Substantia nigra (tissue), 51 donors: ENCODE measurements at places on chromosomes 11 and 22.

DNA sequence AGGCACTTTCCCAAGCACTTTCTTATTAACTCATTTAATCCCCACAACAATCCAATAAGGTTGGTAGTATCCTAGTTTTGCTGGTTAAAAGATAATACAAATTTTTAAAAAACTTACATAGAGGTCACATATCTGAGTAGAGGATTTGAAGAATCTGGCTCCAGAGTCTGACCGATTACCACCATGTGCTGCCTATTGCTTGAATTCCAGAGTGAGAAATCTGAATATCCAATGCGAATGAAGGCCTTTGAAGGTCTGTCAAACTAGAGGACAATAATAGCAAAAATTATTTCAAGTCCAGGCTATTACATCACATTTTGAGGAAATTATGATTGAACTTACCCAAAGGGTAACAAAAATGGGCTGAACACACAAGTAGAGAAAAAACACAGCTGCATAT lies 77.8 kb upstream of the BIRC3 start:
- DNase-seq, result no peak

DNA sequence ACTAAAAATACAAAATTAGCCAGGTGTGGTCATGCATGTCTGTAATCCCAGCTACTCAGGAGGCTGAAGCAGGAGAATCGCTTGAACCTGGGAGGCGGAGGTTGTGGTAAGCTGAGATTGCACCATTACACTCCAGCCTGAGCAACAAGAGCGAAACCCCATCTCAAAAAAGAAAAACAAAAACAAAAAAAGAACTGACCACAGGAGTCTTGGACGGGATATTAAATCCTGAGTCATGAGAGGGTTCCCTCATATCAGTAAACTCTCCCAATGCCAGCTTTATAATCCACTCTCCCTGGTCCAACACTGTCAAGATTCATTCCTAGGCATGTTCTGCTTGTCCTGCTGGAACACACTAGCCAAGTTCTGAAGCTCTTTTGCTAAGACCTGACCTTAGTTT lies 61.5 kb upstream of the EP300 start:
- no peak for DNase-seq

GRCh38 chr22:35726398-35726797 lies 8.7 kb downstream of the APOL5 start:
- no peak for DNase-seq

- DNase-seq, result no peak
Measured at GRCh38 chr11:31160504-31161422, 208.8 kb downstream of the DCDC1 start.

- DNase-seq, result no peak
Measured at GRCh38 chr11:32388871-32389770, 46.2 kb downstream of the WT1 start.

DNA sequence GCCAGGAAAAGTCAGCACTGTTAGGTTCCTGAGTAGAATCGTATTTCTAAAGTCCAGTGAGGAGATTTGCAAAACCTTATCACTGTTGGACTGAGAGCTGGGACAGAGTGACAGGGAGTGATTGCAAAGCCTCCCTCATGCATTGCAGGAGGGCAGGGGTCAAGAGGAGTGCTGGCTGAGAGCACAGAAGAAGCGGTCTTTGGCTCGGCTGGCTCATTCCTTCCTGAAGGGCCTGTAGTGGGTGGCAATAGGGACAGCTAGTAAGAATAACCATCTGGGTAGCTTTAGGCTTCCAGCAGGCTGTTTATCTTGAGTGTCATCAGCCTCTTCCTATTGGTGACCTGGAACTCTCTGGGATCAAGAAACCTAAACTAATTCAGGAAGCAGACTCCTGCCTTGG lies 53.4 kb downstream of the CD44 start:
- DNase-seq, result no peak

- no peak for DNase-seq
Measured at GRCh38 chr11:33687733-33688479, 12.7 kb downstream of the C11orf91 start.

DNA sequence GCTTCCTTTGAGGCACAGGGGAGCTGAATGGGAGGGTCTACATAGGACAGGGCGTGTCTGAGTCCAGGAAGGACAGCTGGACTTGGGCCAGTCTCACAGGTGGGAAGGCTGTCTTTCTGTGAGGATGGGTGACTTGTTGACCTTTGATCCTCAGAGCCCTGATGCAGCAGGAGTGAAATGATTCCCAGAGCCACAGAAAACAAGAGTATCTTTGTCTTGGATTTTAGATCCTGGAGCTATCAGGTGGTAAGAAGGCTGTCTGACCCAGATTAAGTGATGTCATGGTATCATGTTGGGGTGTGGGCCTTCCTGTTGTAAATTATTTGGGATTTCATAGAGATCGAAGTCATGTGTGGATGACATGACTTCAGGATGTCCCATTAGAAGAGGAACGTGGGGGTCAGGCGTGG lies 15.0 kb downstream of the PTPRJ start:
- no peak for DNase-seq

GRCh38 chr11:133284156-133284555 lies 248.1 kb downstream of the OPCML start:
- DNase-seq, result no peak

DNA sequence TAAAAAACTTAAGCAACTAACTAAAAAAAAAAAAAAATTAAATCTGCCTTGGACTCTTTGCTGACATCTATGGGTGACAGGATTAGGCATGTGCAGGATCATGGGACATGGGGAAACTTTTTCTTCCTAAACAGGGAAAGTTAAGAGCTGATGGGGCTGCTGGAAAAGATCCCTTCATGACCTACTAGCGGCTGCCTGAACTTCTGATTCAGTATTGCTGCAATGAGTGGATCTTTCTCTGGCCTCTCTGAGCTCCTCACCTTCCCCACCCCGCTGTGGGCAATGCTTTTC lies 25.0 kb downstream of the OR5A2 start:
- no peak for DNase-seq

DNA sequence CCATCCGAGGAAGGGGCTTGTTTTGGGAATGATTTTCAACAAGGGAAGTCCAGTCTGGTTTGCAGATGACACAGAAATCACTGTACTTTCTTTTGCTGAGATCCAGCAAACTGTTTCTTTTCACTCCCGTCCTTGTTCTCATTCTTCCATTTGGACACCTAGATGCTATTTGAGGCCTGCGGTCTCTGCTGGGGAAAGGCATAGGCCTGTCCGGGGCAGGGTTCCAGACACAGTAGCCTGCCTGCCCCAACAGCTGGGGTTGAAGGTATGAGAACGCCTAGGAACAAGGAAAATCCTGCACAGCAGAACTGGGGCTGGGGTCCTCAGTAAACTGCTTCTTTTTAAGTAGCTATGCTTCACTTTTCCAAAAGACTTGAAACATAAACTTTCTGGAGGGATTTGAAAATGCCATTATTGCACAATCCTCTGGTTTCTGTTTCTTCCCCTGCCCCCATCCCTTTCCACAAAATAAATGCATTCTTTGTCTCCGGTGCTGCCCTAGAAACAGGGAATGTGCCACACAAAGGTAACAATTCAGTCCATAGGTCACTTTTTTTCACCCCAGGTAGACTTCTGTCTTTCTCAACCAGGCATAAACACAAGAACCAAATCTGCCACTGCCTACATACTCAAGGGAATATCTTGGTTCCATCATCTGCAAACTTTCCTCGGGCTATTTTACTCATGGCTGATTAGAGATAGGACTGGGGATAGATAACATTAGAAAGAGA lies 174.8 kb upstream of the MTMR2 start:
- no peak for DNase-seq

GRCh38 chr11:8080674-8081590 lies at the start of gene TUB:
Gene TUB (plus strand): TSS chr11:8081211. CDS start chr11:8081511, 300 bp downstream.
- peak; percentile 35 for DNase-seq

DNA sequence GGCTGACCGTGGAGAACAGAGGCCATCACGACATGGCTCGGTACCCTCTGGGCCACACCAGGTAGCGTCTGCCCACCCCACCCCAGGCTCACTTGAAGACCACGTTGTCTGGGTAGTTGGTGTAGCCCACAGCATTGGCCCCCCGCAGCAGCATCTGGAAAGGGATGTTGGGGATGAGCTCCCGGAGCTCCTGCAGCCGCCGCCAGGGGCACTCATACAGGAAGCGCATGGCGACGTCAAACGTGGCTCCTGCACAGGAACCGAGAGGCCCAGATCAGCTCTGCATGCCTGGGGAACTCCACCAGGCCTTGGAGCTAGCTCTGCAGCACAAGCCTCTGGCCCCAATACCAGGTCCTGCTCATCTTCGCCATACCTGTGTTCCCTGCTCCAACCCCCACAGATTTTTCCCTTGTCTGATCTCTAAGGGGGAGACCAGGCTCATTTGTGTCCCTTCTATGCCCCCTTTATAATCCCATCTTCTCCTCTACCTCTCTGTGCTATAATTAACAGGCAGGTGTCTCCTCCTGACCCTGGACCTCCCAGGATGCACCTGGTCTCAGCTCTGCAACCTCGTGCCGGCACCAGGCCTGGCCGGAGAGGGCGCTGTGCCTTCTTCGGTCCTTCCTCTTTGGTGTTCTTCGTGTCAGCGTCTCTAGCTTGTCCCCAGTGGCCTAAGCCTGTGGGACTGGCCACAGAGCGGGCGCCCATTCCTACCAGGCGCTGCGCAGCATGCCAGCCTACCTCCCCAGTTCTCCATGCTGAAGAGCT lies 5.0 kb upstream of the LRFN4 start:
- no peak for DNase-seq

DNA sequence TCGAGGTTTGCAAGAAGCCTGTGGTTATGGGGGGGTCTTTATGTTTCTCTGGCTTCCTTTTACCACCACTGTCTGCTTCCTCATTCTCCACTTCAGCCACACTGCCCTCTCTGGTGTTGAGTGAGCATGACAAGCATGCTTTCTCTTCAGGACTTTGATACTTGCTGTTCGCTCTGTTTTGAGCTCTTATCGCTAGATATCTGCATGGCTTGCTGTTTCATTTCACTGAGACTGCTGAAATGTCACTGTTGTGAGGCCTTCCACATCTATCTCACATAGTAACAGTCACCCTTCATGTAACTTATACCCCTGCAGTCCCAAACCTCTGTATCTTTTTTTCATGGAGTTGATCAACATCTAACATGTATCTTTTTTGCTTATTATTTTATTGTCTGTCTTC lies 59.8 kb downstream of the TMEM135 start:
- DNase-seq, result no peak

- DNase-seq, result no peak
Measured at GRCh38 chr11:12552692-12553091, 121.5 kb upstream of the TEAD1 start.

DNA sequence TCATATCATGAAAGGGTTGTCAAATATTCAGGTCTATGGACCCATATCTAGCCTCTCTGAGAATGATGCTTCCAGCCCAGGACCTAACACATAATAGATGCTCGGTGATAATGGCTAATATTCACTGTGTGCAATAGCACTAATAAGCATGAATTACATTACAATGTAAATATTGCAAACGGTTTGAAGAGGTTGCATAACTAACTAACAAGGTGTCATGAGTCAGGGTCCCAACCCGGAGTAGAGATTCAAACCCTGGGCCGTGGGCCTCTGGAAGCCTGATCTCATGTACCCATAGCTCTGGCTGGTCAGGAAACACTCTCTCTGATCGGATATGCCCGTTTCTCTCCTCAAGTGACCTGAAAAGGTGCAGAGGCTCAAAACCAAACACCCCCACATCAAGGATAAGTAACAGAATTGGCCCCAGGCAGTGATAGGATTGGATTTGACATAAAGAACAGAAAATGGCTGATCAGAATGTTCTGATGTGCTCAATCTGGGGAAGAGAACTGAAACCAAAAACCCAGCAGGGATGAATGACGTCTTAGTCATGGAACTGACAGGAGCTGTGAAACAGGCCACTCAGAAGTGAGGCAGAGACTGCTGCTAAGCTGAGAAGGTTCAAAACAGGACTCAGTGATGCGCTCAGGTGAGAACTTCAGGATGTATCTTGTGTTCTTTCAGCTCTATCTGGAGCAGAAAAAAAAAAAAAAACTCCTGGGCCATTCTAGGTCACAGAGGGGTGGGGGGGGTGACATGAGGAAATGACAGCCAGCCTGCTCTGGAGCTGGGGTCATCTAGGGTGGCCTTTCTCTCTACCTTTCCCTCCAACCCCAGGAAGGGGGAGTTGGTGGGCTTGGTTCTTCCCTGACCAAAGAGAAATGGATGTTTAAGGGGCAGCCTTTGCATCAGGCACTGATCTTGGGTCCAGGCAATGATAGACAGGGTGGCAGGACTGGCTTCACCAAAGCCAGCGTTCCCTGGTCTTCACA lies 6.6 kb upstream of the KCTD17 start:
- no peak for DNase-seq

DNA sequence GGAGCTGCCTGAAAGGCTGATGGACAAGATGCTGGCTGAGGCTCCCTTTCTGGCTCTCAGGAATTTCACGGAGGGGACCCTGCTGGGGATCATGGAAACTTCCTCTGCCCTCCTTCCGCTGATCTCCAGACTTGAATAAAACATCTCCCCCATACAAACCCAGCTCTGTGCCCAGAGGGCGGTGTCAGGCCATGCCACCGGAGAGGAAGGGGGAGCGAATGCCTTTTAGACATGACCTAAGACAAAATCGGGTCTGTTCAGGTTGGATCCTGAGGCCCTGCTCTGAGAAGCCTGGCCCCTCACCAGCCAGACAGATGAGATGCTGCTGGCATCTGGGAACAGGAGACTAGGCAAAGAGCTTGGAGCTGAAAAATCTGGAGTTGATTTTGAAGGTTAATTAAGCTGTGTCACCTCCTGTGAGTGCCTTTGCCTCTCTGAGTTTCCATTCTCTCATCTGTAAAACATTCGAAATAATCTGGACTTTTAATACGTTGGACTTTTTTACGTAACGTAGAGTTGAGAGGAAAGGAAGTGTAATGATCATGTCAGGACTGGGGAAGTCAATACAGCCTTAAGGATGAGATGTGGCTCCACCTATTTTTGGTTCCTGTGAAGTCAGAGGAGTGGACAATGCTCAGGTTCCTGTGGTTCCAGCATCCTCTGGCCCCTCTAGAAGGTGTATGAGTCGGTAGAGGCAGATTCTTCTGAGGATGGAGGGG lies 163.6 kb downstream of the ST3GAL4 start:
- DNase-seq, result no peak

DNA sequence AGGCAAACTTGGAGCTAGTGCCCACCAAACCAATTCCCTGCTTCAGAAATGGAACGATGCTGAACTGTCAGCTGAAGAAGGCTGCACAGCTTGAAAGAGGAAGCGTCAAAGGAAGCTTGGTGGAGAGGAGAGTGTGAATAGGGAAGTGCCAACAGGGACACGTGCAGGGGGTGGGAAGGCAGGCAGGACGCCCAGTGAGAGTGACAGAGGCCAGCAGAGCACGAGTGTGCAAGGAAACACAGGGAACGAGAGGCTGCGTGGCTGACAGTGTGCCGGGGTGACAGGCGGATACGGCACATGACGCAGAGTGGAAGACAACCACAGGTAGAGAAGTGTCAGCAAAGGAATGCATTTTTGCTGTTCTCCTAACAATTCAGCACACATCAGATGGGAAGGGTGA lies 196.4 kb downstream of the LARGE1 start:
- DNase-seq, result no peak

DNA sequence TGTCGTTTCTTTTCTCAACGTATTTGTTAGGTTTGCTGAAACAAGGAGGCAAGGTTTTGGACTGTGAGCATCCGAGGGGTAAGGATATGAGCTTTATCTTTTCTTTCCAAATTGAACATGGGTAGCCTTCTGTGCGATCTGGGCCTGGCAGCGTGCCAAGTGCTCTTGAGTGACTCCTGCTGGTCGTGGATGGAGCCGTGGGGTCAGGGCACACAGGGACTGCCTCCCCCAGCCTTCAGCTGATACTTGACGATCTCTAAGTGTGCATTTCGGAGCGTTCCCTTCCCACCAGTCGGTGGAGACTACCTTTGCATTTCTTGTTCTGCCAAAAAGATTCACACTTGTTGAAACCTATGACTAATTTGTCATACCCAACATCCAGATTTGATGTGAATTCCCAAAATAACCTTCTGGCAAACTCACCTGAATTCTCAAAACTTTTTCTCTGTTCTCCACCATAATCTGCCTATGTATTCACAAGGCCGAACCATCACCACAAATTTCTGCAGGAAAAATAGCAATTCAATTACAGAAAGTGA lies 40.1 kb upstream of the CLMP start:
- no peak for DNase-seq
